EH (cell line): ENCODE measurements at places on chromosomes 13 and 19.
A peak's percentile ranks its signal among the peaks of the same experiment; 100 is the strongest.

GRCh38 chr13:36362914-36363313, 16.7 kb upstream of the SPART start:
- DNase-seq, result no peak

- no peak for DNase-seq
These were observed 8.6 kb upstream of the LAIR2 start for GRCh38 chr19:54493967-54494585.

DNA sequence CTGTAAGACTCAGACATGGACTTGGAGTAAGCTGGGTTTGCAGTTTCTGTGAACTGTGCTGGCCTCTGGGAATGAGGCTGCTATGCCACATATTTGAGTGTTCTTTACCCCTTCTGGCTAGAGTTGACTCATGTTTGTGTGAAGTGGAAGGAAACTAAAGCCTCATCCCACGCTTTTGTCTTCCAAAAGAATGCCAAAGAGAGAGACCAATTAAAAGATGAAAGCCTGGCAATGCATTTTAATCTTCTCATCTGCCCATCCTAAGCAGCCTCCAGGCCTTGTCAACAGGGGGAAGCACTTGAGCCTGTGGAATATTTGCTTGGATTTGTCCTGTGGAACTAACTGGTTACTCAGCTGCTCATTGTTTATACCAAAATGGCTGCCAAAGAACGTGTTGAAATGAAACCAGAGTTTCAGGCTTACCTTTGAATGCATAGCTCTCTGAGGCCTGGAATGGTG, 49.1 kb downstream of the LMO7 start:
- peak; percentile 97 for DNase-seq

GRCh38 chr19:7739211-7739755, 7.4 kb upstream of the CLEC4G start:
- no peak for DNase-seq

DNA sequence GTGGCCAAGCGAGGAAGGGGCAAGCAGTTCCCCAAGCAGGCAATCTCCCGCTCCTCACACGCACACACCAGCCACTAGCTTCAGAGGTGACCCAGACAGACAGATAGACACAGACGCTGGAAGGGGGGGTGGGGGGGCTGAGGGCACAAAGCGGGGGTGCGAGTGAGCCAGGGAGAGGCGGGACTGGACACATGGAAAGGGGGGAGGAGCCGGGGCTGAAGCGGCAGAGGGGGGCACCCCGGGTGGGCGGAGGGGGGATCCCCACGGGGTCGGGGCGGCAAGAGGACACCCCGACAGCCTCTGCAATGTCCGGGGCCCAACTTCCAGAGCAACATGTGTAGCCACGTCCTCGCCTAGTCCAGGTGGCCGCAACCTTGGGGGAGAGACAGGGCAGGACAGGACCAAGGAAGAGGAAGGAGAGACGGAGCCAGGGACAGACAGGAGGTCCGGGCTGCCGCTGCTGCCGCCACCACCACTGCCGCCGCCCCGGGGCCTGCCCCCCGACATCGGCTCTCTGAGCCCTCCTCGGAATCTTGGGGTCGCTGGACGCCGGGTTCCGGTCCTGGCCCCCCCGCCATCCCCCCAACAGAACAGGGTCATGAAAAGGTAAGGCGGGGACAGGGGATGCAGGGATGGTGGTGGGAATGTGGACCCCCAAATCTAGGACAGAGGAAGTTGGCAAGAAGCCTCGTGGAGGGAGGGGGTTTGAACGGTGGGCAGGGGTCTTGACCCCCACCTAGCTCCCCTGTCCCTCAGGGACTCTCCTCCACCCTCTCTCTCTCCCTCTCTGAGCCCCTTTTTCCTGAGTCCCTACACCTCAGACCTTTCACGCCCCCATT, 1.1 kb downstream of the GRIN2D start:
- peak; percentile 16 for DNase-seq

DNA sequence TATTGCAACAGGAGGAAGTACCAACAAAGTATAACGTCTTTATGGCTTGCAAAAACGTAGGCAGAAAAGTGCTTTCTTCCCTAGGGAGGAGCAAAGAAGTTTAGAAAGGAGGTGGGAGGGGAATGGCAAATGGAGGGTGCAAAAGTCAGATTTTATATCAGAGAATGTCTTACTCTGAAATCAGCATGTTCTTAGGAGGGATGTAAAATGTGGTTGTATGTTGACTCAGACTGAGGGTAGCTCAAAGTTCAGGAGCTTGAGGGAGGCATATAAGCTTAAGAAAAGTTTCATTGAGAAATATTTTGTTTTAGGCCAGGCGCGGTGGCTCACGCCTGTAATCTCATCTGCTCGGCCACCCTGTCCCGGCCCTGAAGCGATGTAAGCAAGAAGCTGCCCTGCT, 1.7 kb downstream of the ZNF90 start:
- no peak for DNase-seq

- DNase-seq, result no peak
These were observed 483.4 kb upstream of the PCDH9 start for GRCh38 chr13:67713571-67713970.

DNA sequence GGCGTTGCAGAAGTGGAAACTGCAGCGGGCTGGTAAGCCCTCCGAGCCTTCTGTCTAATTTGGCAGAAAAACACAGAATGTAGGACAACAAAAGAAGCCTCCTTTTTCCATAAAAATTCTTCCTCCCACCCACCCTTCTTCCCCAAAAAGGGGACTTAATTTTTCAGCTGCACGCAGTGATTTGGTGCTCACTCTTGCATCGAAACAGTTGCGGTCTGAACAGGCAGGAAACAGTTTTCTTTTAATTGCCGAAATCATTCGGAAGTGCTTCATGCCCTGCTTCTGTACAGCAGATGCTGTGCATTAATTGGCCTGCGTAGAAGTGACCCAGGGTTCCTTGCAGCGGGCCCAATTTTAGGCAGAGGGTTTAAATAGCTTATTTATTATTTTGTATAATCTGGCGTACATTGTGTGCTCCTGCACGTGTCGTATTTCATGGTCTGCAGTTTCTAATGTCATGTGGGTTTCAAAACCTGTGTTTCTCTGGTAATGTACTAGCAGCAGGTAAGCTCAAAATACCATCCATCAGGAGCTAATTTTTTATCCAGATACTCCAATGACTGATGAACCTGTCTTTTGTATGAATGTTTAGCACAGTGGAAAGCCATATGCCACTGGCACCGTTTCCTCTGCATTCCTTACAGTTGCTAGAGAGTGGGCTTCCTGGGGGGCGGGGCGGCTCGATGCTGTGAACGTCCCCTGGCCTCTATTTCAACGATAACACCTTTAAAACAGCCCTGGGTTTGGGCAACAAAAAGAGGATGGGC, 66.6 kb downstream of the GGACT start:
- DNase-seq, result no peak

GRCh38 chr19:51811344-51811743, 16.4 kb downstream of the FPR3 start:
- no peak for DNase-seq

DNA sequence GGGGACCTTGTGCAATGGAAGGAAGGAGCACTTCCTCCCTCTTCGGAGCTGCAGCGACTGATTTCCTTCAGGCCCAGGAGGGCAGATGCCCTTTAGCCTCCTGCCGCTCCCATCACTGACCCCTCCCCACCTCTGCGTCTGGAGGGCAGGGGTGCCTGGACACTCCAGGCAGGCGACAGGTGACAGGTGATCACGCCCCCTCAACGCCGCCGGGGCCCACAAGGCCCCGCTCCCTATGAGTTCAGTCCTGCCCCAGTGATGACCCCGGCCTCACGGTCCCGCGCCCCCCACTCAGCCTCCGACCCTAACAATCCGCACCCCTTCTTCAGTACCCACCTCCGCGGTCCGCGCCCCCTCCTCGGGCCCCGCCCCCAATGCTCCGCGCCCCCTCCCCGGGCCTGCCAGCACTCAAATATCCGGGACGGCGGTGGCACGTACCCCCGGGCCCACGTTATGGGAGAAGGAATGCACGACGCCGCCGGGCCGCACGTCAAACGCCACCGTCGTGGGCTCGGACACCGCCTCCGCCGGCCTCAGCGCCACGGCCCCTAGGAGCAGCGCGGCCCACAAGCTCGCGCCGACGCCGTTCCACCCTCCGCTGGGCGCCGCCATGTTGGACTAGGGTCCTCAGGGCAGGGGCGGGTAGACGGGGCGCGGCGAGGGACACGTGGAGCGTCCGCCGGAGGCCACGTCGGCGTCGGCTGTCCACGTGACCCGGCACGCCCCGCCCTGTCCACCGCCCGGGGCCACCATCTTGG, at the start of gene MYDGF:
TSS of gene MYDGF (minus strand) at position 620 of the 758 bp plus-strand sequence. CDS start at position 612, 8 bp downstream.
- peak; percentile 90 for DNase-seq

- DNase-seq, result no peak
These were observed 277.7 kb upstream of the ZNF507 start for GRCh38 chr19:32067685-32068084.

- no peak for DNase-seq
These were observed 88.4 kb upstream of the PCDH8 start for GRCh38 chr13:52936806-52937205.

- DNase-seq, result no peak
These were observed 50.6 kb upstream of the MTIF3 start for GRCh38 chr13:27500806-27501534.

- peak; percentile 89 for DNase-seq
These were observed at the start of gene MIDN for GRCh38 chr19:1248139-1248785. TSS of gene MIDN (plus strand) at chr19:1248583. CDS start at chr19:1250297, 1,714 bp downstream.

GRCh38 chr13:58620176-58620575, 988.6 kb downstream of the PCDH17 start:
- no peak for DNase-seq

GRCh38 chr13:98520674-98521449, 56.0 kb downstream of the STK24 start:
- DNase-seq, result no peak

DNA sequence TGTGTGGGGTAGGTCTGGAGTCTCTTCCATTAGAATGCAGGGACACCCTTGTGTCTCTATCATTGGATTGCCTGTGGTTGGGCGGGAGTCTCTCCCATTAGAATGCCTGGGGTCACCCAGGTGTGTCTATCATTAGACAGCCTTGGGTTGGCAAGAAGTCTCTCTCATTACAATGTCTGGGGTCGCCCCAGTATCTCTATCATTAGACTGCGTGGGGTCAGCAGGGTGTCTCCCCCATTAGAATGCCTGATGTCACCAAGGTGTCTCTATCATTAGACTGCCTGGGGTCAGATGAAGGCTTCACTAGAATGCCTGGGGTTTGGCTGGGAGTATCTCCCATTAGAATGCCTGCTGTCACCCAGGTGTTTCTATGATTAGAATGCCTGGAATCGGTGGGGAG, 1539.0 kb downstream of the UQCRFS1 start:
- DNase-seq, result no peak

DNA sequence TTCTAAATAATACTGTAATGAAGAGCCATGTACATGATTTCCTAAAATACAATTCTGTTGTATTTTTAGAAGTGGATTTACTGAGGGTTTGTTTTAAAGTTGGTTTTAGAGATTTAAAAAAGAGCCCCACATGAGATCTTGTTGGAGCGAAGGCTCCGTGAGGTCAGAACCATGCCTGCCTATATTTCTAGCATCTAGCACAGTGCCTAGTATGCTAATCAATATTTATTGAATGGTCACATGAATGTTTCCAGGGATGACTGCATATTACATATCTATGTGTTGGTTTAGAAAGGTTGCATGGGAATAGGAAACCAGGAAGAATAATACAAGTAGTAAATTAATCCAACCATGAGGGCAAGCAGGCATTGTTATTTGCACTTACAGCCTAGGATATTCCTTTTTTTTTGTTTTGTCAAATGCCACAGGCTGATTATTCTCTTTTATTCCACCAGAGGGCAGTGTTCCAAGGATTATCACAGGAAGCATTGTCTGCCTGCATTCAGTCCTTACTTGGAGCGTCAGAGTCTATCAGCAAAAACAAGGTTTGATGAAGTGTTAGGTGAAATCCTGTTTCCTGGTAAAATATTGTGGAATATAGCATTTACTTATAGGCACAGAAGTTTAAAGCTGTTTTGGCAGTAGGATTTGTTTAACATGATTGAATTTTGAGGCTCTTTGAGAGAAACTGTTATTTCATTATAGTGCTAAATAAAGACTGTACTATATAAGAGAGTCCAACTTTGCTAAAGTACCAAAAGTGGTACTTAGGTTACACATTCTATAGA, 46.8 kb downstream of the COG3 start:
- DNase-seq, result peak; percentile 75

GRCh38 chr19:42965176-42965575, 28.2 kb upstream of the PSG7 start:
- peak; percentile 93 for DNase-seq

GRCh38 chr19:46426506-46427162, 2.1 kb downstream of the PNMA8C start:
- DNase-seq, result peak; percentile 83

DNA sequence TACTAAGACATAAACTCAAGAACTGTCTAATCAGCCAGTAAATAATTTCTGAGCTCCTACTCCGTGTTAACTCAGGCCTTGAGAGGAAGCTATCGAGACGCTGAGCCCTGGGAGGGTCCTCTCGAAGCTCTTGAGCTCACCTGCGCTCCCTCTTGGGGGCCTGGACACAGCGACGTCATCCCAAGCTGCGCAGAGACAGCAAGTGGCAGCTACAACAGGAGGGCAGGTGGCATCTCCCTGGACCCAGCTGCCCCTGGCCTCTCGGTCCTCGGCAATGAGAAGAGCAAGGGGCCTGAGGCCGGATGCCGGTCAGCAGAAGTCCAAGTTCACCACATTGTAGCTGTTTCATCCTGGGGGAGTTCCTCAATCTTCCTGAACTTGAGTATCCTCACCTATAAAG, 30.5 kb upstream of the TUBGCP3 start:
- no peak for DNase-seq

DNA sequence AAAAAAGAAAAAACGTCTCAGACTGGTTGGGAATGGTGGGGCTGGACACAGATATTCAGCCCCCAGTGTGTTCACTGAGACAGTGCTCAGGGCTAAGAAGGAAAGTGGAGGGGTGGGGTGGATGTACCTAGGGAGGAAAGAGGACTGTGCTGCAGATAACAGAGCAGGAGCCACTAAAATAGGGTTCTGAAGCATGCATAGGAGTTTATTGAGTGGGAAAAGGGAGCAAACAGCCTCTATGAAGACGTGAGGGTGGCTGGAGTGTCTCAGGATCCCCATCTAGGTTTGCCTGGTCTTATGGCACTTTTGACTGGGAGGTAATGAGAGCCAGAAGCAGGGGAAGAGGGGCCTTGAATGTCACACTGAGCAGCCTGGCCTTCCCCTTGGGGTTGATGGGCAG, 3.4 kb downstream of the MEGF8 start:
- no peak for DNase-seq

GRCh38 chr19:3285647-3286176, 61.3 kb downstream of the CELF5 start:
- no peak for DNase-seq
